ENCODE measurements at places on chromosomes 2 and 18.

GRCh38 chr2:46072101-46072820, 224.9 kb upstream of the EPAS1 start:
- no peak for DNase-seq

GRCh38 chr18:39441648-39442047, 1876.0 kb upstream of the CELF4 start:
- no peak for DNase-seq

GRCh38 chr18:13672657-13673056, 53.7 kb downstream of the FAM210A start:
- DNase-seq, result no peak

DNA sequence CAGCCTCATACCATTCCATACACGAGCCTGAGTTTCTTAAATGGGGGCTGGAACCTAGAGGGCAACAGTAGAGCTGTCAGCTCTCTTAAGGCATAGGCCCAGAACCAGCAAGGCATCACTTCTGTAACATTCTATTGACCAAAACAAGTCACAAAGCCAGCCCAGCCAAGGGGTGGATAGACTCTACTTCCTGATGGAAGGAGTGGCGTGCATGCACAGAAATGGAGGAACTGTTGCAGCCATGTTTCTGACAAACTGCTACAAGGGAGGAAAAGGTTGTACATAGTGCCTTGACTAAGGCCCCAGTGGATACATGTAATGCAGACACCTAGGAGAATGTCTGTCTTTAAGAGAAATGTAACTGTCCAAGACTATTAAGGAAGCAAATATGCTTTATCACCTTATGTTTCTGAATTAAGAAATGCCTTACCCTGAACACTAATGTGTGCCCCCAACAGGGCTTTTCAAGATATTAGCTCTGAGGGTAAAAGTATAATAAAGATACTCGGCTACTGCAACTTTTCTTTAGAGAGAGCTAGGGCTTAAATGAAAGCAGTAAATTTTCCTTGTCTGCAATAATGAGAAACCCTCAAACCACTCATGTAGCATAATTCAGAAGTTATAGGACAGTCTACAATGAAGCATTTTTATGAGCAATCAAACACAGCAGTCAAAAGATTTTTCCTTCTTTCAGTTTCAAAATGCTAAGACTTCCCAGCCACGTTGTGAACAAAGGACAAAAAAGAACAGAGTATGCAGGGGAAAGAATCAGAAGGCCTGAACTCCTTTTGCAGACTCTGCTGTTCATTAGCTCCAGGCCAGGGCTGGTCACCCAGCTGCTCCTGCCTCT, 35.1 kb upstream of the CDC42EP3 start:
- DNase-seq, result no peak
